ENCODE measurements at places on chromosomes 11 and 22.
A peak's percentile ranks its signal among the peaks of the same experiment; 100 is the strongest.

- no peak for DNase-seq
Observed at GRCh38 chr22:43550024-43550620, 138.3 kb downstream of the MPPED1 start.

GRCh38 chr11:20084921-20085814 is 75.1 kb downstream of the DBX1 start:
- DNase-seq: no peak

DNA sequence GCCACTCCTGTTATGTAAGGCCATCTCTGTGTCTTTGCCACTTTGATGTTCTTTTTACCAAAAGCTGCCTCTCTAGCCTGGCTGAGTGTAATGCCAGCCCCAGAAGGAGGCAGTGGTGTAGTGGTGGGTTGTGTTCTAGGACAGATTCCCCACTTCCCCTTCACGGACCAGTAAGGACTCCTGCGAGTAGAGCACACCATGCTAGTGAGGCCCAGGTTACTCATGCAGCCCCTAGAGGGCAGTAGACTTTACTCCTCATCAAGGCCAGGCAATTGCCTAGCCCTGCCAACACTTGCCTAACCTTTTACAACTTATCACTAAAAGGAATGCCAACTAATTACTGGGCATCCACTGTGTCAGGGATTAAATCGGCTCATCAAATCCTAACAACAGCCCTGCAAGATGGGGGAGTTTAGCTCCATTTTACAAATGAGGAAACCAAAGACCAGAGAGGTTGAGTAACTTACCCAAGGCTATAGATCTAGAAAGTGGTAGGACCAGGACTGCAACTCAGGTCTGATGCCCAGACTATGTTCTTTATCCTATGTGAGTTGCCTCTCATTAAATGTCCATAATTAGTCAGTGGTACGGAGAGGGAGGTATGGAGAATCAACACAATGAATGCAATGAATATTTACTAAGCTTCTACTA is 75.3 kb downstream of the APIP start:
- peak; percentile 44 for DNase-seq

- DNase-seq: peak; percentile 77
Observed at GRCh38 chr11:28123151-28123581, 15.0 kb downstream of the METTL15 start.

DNA sequence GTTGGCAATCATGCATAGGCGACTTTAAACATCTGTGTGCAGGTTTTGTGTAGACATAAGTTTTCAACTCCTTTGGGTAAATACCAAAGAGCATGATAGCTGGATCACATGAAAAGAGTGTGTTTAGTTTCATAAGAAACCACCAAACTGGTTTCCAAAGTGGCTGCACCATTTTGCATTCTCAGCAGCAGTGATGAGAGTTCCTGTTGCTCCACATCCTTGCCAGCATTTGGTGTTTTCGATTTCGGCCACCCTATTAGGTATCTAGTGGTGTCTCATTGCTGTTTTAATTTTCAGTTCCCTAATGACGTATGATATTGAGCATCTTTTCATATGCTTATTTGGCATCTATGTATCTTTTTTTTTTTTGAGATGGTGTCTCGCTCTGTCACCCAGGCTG is 62.8 kb upstream of the CCND1 start:
- DNase-seq: no peak

- DNase-seq: no peak
Observed at GRCh38 chr22:40932396-40932795, 18.8 kb upstream of the RBX1 start.

DNA sequence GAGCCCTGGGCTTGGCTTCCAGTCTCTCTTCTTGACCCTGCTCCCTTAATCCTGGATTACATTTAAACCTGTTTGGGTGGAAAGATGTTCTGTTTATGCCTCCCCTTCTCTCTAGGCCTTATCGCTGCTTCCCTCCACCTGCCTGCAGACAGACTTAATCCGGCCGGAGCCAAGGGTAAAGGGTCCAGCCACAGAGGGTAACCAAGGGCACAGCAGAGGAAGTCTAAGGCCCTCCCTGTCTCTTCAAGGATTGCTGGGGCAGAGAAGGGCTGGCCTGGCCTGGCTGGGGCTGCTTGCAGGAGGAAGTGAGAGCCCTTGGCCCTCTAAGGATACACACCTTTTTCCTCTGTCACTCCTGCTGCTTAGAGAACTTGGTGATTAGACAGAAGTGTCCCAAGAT is 2.1 kb downstream of the GAL3ST3 start:
- DNase-seq: no peak

DNA sequence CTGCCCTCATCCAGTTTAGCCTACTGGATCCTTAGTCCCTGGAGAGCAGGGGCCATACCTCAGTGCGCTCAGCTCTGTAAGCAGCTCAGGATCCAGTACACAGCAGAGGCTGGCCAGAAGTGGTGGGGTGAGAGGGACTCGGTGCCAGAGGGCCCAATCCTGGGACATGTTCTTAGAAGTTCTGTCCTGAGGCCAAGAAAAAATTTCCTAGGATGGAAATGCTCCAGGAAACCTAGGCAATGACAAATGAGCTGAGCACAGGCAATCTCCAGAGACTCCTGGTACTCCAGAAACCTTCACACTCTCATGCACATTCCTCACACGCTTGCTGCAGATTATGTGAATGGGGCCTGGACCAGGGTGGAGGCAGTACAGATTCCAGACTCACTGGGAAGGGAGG is 89.6 kb downstream of the SERGEF start:
- no peak for DNase-seq

- DNase-seq: no peak
Observed at GRCh38 chr11:88173956-88174355, 1.3 kb downstream of the RAB38 start.

GRCh38 chr11:67436459-67437081 is 912 bp downstream of the PTPRCAP start:
- DNase-seq: no peak

GRCh38 chr11:64514590-64514989 is 76.4 kb upstream of the SLC22A12 start:
- DNase-seq: no peak
